ENCODE measurements at places on chromosomes 12 and 14. TPM values are rescaled to one million over a fixed set of nuclear protein-coding genes. Genes with fewer than 3 reads are reported as not detected.

- no peak overlapping the region for H3K4me3 ChIP-seq
- no peak for DNase-seq
- H3K4me1 ChIP-seq, result no peaks in the 10 kb centered on the region
- H3K27me3 ChIP-seq, result no peaks in the 10 kb centered on the region
These were observed 6.2 kb upstream of the DYRK4 start for GRCh38 chr12:4555804-4556203.

GRCh38 chr14:66000766-66001165, 485.4 kb upstream of the CCDC196 start:
- H3K4me1 ChIP-seq, result no peaks in the 10 kb centered on the region
- no peaks in the 10 kb centered on the region for H3K36me3 ChIP-seq
- H3K27me3 ChIP-seq, result no peaks in the 10 kb centered on the region
- H3K27ac ChIP-seq, result no peak overlapping the region

DNA sequence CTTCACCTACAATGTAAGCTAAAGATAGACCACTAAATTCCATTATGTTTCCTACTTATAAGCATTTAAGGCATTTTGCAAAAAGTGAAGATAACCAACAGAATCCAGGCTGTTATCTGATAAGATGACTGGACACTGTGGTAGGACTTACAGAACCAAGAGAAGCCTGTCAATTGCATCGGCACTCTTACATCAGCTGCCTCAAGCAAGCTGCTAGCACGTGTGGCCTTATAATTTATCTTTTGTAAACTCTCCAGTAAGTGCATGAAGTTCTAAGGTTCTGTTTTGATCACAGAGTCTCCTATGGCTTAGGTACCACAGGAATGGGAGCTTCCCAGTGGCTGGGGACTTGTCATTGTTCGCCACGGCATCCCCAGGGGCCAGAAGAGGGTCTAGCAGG, 88.7 kb downstream of the TRAFD1 start:
- no peak overlapping the region for H3K4me3 ChIP-seq
- H3K27ac ChIP-seq, result no peak overlapping the region

DNA sequence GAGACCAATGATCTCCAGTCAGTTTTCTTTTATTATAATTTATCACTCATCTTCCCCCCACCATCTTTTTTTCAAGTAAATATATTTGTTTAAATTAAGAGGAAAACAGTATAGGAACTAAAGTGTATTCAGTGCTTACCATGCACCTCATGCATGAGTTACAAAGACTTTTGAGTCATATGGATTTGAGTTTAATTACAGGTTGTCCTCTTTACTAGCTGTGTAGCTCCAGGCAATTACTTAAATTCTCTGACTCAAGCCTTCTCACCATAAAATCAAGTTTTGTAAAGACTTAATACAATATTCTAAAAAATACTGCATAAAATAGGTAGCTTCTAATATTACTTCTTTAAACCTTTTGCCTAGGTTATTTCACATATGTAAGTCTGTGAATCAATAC, 251.3 kb downstream of the SLC16A7 start:
- H3K4me3 ChIP-seq, result no peak overlapping the region
- H3K4me1 ChIP-seq, result no peaks in the 10 kb centered on the region
- no peaks in the 10 kb centered on the region for H3K27me3 ChIP-seq
- H3K36me3 ChIP-seq, result no peaks in the 10 kb centered on the region

GRCh38 chr12:52831251-52831650, 2.9 kb downstream of the KRT79 start:
- no peak overlapping the region for H3K27ac ChIP-seq
- peaks cover 2% of the 10 kb centered on the region for H3K27me3 ChIP-seq
- peaks cover 8% of the 10 kb centered on the region for H3K4me1 ChIP-seq
- no peak for DNase-seq

Gene CD69
- 9.6 TPM for total RNA-seq

- H3K4me1 ChIP-seq, result peaks cover 16% of the 10 kb centered on the region
- no peak overlapping the region for H3K4me3 ChIP-seq
- no peaks in the 10 kb centered on the region for H3K27me3 ChIP-seq
- H3K27ac ChIP-seq, result no peak overlapping the region
- no peaks in the 10 kb centered on the region for H3K36me3 ChIP-seq
- DNase-seq, result no peak
These were observed 28.2 kb downstream of the GLRX5 start for GRCh38 chr14:95562892-95563685.

DNA sequence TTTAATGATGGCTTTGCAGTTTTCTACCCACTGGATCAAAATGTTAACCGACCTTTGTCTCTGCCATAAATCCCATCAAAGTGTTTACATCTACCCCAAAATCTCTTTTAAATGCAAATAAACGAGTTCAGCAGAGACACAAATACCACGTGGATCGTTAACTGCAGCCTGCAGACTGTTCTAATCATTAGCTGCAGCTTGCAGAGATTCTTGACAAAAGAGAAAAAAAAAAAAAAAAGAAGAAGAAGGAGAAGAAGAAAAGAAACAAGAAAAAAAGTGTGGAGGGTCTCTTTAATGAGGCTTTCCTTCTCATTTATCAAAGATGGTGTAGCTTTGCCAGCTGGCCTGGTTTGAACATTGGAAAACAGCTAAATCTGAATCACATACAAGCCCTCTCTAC, 275.7 kb downstream of the NEDD1 start:
- H3K27ac ChIP-seq, result no peak overlapping the region
- no peak overlapping the region for H3K4me3 ChIP-seq
- no peaks in the 10 kb centered on the region for H3K36me3 ChIP-seq
- DNase-seq, result peak; percentile 49
- no peaks in the 10 kb centered on the region for H3K4me1 ChIP-seq
- no peaks in the 10 kb centered on the region for H3K27me3 ChIP-seq
